ENCODE measurements at places on chromosomes 1 and 21.

DNA sequence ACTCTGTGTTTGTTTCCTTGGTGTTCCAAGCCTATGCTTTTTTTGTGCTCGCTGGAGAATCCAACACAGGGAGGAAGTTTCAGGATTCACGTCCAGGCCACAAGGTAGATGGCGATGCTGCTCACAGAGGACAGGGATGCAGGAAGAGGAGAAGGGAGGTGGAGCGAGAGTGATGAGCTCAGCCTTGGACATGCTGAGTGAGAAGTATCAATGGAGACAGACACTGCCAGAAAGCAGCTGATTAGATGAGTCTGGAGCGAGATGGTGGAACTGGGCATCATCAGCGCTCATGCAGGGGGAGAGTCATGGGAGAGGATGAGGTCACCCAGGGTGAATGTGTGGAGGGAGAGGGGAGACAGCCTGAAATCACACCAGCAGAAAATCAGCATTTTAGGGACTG lies 110.0 kb downstream of the GLUL start:
- DNase-seq: peak; percentile 15

DNA sequence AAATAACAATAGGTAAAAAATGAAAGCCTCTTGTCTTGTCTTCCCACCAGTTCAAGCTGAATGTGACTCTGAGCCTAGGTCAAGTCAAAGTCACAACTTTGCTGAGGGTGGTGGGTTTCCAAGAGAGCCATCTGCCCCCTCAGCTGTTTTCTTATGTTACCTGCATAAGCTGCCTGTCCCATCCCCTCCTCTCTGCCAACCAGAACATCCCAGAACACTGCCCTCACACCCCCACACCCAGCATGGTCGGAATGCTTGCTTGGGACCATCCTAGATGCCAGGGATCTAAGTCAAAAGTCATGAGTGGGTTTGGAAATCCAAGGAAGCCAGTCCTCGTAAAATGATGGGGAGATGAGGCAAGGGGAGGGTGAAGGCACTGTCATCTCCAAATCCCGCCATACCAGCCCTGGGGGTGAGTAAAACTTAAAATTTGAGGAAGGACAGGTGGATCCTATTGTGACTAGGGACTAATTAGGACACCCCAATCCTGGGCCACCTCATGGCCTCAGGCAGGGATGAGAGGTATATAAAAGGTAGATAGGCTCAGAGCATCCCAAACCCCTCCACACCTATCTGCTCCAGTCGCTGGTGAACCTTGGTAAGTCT lies at the start of gene SPRR5:
SPRR5 (plus strand) TSS at position 556 of the 606 bp plus-strand sequence. CDS start 1,349 bp downstream, outside the sequence.
- no peak for DNase-seq

DNA sequence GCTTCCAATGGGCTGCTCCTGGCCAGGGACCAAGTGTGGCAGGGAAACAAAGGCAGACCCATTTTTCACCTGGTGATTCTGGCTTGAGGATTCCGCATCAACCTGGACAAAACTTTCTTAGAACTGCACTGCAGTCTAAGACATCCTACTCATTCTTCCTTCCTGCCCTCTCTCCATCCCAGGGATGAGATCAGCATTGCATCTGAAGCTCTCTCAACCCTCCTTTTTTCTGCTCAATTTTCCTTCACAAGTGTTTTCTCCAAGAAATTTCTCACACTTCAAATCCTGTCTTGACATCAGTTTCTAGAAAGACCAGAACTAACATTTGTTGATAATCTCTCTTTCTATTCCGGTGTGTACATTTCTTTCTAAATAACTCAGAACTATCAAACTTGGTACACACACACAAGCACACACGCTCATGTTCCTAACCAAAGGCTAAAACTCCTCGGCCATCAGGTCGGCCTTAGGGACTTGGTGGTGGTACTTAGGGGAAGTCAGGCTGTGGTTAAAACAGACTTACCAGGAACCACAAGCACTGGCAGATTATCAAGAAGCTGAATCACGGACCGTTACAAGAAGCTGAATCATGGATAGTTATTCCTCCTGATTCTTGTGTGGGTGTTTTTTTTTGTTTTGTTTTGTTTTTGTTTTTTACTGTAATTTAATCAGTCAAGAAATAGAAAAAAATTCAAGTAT lies 21.0 kb upstream of the CXADR start:
- DNase-seq: peak; percentile 96

- no peak for DNase-seq
Observed at GRCh38 chr1:111219557-111220286, 7.8 kb upstream of the CHI3L2 start.

DNA sequence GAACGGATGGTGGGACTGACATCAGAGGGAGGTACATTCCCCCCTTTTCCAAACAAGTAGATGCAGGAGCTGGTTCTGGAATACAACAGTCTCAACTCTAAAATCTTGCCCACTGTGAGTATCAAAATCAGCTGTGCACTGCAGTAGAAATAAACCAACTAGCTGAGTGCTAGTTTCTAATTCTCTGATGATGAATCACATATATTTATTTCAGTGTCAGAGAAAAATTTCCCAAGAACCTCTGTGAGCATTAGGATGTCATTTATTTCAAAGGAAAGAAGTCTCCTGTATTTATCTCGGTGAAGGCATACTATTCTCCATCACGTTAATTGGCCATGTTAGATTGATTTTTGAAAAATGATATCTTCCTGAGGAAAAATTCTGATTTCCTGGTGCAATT lies 67.1 kb downstream of the LHX9 start:
- DNase-seq: no peak

- no peak for DNase-seq
Observed at GRCh38 chr1:67459068-67459467, 28.9 kb upstream of the SERBP1 start.

DNA sequence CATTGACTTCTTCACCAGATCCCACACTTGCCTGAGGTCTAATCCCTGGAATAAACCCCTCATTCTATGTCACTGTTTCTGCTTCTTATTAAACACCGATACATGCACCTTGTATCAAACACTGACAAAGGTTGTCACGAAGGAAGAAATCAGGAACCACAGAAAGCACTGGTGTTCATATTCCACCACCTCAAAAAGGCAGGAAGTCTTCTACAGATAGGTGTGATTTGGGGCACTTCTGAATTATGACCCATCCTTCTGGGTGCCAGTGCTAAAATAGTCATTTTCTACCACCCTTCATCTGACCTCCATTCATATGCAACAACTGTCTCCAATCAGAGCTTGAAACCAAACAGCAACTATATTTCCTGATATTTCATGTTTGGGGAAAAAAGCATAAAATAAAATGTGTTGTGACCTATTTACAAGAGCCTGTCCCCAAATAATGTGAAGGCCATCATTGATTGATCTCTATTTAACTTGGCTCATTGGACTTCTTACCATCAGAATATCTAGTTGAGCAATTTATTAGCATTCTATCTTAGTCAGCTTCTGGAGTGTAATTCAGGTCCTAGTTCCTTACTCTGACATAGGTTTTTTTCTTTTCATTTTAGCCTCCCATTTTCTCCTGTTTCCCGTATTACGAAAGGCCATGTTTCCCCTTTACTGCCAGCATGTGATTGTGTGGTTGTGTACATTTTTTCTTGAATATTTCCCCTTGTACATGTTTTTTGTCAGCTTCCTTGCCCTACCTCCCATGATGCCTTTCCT lies 43.1 kb downstream of the DUSP10 start:
- no peak for DNase-seq

- DNase-seq: peak; percentile 14
Observed at GRCh38 chr1:240285540-240285939, 193.9 kb downstream of the FMN2 start.

DNA sequence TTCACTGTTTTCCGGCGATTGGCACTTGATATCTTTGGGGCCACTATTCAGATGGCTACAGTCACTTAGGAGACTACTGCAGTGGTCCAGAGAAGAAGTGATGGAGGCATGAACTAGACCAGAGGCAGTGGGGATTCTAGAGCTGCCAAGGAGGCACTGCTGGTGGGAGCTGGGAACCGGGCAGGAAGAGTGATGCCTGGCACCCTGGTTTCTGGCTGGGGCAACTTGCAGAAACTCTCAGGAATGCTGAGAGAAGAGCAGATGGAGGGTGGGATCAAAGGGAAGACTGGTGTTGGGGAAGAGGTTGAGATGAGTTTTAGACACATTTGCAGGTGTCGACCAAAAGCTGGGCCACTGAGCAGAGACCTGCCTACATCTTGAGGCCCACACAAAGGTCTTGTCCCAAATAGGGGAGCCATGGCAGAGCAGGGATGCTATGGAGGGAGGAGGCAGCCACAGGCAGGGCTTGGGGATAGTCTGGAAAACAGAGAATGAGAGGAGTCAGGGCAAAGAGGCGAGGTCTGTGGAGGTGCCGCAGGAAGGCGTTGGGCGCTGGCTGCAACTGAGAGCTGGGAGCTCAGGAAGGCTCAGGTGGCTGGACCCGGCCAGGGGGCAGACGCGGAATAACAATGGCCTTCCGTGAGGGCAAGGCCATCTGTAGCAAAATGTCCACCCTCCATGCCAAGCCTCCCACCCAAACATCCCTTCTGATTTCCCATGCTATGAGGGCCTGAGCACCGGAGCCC lies 118.9 kb downstream of the TOMM20 start:
- no peak for DNase-seq

GRCh38 chr1:25031601-25031965 lies 101.5 kb upstream of the RUNX3 start:
- no peak for DNase-seq

GRCh38 chr1:218324226-218324580 lies 20.9 kb upstream of the TGFB2 start:
- no peak for DNase-seq

- no peak for DNase-seq
Observed at GRCh38 chr1:235858766-235859165, 7.9 kb downstream of the LYST start.

GRCh38 chr1:23657659-23658275 lies 33.8 kb upstream of the RPL11 start:
- DNase-seq: peak; percentile 40
